HuH-7.5 (cell line): ENCODE measurements at places on chromosomes 2 and 18.

- DNase-seq, result no peak
Measured at GRCh38 chr2:25824718-25825117, 53.6 kb downstream of the ASXL2 start.

DNA sequence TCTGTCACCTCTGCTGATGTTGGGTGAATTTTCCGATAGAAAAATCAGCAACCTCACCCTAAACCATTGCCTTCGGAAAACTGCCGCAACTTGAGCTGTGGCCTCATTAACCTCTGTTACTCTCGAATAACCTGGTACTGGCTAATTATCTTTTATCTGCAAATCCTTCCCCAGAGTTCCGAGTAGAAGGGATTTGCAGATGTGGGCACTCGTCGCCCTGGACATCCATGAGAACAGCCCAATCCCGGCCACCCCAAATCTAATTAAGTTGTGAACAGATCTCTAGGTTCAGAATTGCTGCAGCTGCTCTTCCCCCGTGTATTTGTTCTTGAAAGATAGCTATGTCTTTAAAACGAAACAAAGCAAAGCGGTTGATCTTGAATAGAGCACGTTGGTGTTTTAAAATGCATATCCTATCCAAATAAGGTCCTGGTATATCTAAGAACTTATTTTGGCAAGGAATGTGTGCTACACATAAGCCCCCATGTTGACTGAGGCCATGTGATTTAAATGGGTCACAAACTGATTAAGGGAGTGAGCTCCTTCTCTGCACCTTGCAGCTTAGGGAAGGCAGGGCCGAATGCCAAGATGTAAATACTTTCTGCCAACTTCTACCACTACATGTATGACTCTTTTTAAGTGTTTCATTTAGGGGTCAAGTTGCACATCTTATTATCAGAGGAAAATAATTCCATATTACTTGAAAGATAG, 88.2 kb downstream of the MTCL1 start:
- DNase-seq, result no peak

DNA sequence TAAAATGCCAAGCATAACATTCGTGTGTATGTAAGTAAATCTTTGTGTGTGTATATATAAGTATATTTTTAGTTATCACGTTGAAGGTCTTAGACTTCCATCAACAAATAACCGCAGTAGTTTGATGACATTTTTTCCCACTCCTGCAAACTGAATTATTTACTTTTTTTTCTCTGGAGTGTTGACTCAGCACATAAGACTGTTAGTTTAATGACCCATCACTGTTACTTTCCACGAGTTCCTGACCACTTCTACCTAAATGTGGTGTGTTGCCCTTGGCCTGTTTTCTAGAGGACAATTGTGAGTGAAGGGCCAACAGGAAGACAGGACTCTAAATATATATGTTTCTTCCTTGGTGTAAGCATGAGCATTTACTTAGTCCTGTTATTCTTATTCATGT, 71.3 kb upstream of the TXNDC2 start:
- DNase-seq, result peak; percentile 51

DNA sequence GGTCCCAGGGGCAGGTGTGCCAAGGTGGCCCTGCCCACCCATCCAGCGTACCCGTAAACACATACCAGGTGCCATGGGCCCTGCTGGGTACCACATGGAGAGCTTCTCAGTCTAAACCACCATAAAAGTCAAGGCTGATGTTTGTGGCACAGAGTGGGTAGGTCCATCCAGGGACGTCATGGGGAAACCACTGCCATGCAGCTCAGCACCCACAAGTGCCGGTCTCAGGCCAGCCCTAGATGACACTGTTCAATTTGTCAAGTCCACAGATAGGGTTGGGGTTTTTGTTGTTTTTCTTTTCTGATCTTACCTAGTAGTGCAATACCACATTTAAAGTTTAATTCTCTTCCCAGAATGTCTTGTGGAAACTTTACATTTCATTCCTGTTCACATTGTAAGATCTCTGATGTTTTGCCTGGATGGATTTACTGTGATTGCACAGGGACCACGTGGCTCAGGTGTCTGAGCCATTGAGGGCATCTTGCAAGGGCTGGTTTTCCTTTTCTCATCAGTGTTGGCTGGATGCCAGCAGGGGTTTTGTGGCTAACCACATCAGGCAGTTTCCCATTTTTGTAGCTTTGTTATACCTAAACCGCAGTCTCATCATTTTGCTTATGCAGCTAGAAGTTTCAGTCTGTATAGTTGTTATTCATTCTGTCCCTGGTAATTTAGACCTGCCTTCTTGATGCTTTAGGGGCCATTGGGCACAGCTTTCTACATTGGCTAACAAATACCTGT, 64.7 kb downstream of the STK25 start:
- no peak for DNase-seq

- DNase-seq, result no peak
Measured at GRCh38 chr2:145194673-145195072, 674.8 kb upstream of the ZEB2 start.

DNA sequence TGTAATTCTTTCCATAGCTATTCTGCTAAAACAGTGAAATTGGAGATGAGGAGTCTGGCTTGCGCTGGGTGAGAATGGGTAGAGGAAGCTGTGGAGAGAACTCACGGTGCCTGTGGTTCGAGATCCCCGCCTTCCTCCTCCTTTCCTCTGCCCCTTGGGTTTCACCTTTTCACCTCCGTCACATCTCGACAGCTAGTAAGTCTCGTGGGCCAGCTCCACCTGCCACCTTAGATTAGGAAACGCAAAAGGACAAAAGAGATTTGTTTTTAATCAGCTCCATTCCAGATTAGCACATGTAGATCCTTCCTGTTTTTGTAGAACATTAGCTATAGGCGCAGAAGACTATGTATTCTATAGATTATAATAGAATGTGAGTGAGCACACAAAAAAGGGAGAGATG, 20.6 kb downstream of the TRIB2 start:
- no peak for DNase-seq

GRCh38 chr18:2635586-2635985, 19.9 kb upstream of the SMCHD1 start:
- no peak for DNase-seq

- DNase-seq, result no peak
Measured at GRCh38 chr2:241340631-241341163, 15.4 kb upstream of the FARP2 start.

DNA sequence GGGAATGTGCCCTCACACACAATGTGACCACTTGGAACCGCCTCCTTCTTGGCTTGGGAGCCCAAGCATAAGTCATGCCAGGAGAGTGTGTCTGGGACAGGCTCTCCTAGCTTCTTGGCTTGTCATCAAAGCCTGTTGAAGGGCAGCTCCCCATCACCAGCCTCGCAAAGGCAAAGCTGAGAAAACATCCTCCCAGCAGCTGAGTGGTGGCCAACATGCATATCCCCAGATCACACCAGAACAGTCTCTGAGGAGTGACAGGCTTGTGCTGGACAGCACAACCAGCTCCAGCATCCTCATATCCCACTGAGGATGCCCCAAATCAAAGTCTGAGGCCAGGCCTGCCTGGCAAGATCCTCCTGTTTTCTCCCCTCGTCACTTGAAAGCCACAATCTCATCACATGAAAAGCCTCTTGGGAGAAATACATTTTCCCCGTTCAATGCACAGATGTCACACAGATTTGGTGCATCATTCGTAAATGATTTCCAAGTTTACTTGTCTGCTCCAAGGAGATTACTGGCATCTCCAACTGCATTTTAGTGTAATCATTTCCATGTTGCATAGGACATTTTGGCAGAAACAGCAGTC, 269.3 kb downstream of the TTC32 start:
- DNase-seq, result no peak

- DNase-seq, result no peak
Measured at GRCh38 chr18:5285326-5285725, 10.2 kb downstream of the ZBTB14 start.

DNA sequence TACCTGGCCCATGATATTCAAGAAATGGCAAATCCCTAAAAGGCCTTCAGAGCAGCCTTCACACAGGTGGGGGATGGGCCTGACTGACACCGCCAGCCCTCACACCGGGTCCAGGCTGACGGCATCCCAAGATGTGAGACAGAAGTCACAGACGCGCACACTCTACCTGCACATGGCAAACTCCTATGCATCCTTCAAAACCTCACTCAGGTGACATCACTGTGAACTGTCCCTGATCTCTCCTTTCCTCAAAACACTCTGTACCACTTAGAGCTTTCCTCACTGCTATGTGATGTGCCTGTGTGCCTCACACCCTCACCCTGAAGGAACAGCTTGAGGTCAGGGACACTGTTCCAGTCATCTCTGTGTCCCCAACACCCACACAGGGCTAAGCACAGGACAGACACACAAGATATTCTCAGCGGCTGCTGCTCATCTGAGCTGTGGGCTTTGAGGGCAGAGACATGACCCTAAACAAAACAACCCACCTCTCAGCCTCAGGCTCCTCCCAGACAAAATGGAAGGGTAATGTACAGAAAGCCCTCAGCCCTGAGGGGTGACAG, 27.5 kb downstream of the BIN1 start:
- DNase-seq, result no peak

GRCh38 chr18:44974174-44974573, 293.5 kb downstream of the SETBP1 start:
- no peak for DNase-seq
